Sciatic nerve (tissue), 2 donors: ENCODE measurements at places on chromosomes 3 and 15. TPM values are rescaled to one million over a fixed set of nuclear protein-coding genes. Genes with fewer than 3 reads are reported as not detected.

DNA sequence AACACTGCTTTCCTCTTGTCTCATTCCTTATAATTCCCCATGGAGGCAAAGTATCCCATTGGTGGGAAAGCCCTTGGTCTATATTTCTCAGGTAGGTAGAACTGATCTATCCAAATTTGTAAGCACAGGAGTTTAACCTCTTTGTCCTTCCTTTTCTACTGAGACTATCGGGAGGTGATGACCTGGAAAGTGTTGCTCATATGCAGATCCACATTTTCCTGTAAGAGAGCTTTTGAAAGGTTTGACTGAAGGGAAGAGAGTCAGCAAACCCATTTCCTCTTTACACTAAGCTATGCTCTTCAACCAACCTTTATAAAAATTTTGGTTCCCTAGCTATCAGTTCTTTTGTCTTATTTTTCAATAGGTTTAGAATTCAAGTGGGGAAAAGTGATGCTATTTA lies 200.7 kb downstream of the TIGIT start:
- no peak for DNase-seq

DNA sequence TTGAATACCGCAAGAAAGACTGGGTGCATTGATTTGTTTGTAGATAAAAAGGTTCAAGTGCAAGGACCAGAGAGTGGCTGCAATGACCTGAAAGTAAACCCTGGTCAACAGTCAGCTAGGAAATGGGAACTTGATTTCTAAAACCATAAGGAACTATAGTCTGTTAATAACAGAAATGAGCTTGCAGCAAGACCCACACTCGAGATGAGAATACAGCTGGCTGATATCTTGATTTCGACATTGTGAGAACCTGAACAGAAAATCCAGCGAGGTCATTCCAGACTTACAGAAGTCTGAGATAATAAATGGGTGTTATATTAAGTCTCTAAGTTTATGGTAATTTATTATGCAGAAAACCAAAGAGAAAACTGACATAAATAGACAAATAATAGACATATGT lies 177.3 kb downstream of the NFKBIZ start:
- no peak for DNase-seq

- no peak for DNase-seq
These were observed 48.7 kb downstream of the FOXB1 start for GRCh38 chr15:60052796-60053195.

DNA sequence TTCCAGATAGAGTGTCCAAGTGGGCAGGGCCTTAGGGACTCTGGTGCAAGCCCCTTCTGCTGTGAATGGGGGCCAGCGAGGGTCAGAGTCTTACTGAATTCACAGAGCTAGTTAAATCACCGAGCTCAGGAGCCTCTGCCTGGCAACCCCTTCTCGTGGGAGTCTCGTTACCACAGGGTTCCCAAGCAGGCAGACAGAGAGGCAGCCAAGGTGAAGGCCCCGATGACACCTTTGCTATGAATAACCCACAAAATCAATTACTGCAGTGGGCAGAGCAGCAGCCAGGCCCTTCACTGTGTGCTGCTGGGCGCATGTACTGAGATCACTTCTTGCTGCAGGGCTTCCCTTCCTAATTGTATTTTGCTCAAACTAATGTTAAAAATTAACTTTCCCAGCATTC lies 56.9 kb downstream of the SPSB4 start:
- no peak for DNase-seq

GRCh38 chr15:62124176-62124972 lies 40.7 kb downstream of the C2CD4B start:
- DNase-seq: no peak

DNA sequence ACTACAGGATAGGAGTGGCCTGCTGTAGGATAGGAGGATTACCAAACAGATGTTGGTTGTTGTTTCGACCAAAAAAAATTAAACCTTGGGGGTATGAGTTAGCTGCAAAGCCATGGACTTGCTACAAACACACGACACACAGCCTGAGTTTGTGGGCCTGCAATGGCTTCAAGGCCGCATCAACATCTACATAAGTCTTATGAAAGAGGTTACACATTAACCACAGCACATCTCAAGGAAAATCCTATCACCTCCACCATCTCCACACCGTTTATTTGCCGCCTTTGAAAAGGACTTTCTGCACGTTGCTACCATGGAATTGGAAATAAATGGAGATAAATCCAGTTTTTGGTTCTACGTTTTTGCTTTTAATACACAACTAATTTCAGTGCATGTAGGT lies 23.0 kb downstream of the LRIG1 start:
- no peak for DNase-seq

- DNase-seq: no peak
These were observed 38.1 kb downstream of the TRAK1 start for GRCh38 chr3:42129014-42129953.

GRCh38 chr3:150567328-150567727 lies 20.7 kb downstream of the EIF2A start:
- DNase-seq: no peak

The UBA3 gene
- total RNA-seq: 52.8 TPM
